Globus pallidus (tissue), 1 donor: ENCODE measurements at places on chromosomes 2 and 18.
A peak's percentile ranks its signal among the peaks of the same experiment; 100 is the strongest.

GRCh38 chr2:177396703-177397460 is 4.3 kb downstream of the AGPS start:
- no peak for DNase-seq

DNA sequence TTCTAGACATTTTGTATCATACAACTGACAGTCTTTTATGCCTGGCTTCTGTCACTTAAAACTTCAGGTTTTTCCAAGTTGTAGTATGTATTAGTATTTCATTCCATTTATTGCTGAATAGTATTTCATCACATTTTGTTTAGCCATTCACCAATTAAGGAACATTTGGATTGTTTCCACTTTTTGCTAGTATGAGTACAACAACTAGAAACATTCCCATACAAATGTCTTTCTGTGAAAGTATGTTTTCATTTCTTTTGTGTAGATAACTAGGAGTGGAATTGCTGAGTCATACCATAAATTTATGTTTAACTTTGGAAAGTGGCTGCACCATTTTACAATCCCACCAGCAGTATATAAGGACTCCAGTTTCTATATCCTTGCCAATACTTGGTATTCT is 135.9 kb downstream of the ATAD2B start:
- DNase-seq = no peak

GRCh38 chr2:60796573-60797509 is 40.8 kb downstream of the PAPOLG start:
- DNase-seq = peak; percentile 33

- DNase-seq = no peak
Observed at GRCh38 chr2:186977433-186978045, 128.6 kb upstream of the ZSWIM2 start.

GRCh38 chr2:109701362-109701761 is 87.2 kb downstream of the SOWAHC start:
- DNase-seq = no peak

DNA sequence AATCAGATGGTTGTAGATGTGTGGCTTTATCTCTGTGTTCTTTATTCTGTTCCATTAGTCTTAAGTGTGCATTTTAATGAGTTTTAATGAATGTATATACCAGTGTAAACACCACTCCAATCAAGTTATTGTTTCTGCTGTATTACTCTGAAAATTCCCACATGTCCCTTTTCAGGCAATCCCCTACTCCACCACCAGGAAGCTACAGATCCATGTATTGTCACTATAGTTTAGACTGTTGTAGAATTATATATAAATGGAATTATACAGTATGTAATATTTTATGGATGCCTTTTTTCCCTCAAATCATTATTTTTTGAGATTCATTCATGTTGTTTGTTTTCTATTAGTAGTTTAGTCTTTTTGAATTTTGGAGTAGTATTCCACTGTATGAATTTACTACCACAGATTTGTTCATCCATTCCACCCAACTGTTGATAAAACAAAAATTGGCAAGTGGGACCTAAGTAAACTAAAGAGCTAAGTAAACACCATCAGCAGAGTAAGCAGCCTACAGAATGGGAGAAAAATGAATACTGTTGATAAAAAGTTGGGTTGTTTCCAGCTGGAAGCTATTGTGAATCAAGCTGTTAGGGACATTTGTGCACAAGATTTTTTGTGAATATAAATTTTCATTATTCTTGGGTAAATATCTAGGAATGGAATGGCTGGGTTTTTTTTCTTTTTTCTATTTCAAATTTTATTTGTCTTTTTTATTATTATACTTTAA is 262.0 kb downstream of the CAMKMT start:
- DNase-seq = no peak

- no peak for DNase-seq
Observed at GRCh38 chr2:215275824-215276223, 36.0 kb upstream of the ATIC start.

GRCh38 chr2:167954495-167954894 is 292.9 kb downstream of the STK39 start:
- no peak for DNase-seq

DNA sequence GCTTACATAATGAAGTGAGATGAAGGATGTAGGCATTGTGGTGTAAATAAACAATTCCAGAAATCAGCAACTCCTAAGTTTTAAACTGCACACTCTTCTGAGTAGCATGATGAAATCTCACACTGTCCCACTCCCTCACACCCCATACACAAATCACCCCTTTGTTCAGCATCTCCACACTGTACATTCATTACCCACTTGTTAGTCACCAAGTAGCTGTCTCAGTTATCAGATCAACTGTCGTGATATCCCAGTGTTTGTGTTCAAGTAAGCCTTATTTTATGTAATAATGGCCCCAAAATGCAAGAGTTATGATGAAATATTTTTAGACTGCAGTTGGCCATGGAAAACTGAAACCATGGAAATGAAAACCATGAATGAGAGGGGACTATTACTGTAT is 135.7 kb downstream of the GRB14 start:
- DNase-seq = no peak

- peak; percentile 63 for DNase-seq
Observed at GRCh38 chr18:24600076-24600654, 139.7 kb downstream of the HRH4 start.

- no peak for DNase-seq
Observed at GRCh38 chr2:4053769-4054493, 350.6 kb downstream of the DCDC2C start.

DNA sequence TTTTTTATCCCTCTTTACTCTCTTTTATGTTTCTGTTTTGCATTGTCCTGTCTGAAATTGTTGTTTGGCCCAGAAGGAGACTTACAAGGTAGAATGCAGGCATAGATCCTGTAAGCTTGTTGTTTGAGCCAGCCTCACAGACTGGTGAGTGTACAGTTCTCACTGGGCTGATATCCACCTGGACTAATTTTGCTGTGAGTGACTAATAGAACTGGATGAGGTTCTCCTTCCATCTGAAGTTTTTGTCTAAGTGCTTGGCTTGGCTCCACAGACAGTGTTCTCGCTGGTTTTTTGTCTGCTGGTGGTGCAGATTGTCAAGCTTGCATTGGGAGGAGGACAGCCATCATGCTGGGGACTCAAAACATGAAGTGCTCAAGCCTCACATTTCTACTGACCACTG is 495.7 kb downstream of the TSN start:
- DNase-seq = no peak

DNA sequence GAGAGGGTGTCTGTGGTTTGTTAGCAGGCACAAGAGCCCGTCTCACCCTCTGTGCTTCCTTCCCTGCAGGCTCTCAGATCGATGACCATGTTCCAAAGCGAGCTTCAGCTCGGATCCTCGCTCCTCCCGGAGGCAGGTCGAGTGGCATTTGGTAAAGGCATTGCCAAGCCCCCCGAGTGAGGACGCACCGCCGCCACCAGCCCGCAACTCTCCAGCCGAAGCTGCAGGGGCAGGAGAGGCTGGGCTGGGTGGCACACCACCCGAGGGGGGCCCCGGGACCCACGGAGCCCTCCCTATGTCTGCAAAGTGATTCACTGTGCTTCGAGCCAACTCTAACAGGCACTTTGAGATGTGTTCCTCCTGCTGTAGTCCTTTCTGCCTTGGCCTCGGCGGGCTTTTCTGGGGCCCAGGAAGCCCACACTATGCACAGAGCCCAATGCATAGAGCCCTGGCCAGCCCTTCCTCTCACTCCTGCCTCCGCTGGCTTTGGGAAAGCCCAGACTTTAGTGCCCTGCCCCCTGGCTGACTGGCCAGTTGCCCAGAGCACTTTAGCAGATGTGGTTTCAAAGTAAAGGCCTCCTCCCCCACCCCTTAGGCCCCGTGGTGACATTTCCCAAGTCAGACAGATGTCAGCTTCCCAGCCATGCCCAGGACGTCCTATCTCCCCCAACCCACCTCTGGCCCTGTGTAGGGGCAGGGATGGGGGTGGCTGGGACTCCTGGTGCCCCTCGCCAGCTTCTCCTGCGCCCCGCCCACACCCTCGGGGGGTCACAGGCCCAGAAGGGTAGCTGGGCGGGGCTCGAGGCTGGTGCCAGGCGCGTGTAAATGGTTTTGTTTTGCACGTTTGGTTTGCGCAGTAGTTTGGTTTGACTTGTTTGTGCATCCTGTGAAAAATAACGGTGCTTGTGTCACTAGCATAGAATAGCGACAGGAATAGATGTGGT is 23.3 kb upstream of the MAPRE3 start:
- DNase-seq = no peak

- DNase-seq = no peak
Observed at GRCh38 chr2:120869036-120869729, 133.5 kb downstream of the GLI2 start.

DNA sequence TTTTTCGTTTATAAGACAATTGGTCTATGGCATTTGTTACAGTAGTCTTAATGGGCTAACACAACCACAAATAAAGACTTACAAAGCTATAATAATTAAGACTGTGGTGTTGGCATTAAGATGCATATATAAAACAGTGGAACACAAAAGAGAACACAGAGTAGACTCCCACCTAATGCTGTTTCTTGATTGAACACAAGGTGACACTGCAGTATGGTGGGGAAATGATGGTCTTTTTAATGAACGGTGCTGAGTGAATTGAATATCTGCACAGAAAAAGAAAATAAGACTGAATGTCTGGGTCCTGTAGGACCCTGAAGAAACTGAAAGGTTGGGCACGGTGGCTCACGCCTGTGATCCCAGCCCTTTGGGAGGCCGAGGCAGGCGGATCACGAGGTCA is 1136.6 kb upstream of the NXPH2 start:
- DNase-seq = no peak

- no peak for DNase-seq
Observed at GRCh38 chr2:238145851-238146250, 7.4 kb downstream of the KLHL30 start.
